NCI-H1048 (cell line): ENCODE measurements at places on chromosomes 13 and 19.

GRCh38 chr19:31666126-31666525, 316.9 kb upstream of the TSHZ3 start:
- DNase-seq: no peak

DNA sequence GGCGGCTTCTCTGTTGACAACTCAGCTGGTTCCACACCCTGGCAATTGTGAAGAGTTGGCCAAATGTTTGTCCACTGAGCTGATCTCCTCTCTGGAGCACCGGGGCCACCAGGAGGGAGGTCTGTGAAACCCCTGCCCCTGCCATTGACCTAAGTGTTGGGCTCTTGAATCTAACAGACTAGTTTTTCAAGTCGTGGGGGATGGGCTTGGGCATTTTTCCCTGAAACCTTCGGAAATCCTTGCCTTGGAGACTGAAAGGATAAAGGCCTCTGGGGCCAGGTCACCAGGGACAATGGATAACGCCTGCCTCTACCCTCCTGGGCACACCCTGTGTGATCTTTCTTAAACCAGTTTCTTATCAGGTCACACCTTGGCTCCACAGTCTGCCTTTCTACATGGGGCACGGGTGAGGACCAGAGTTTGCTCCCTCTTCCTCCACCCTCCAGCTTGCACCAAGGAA, 881 bp downstream of the GEMIN7 start:
- DNase-seq: no peak

GRCh38 chr13:109684084-109684823, 102.1 kb downstream of the IRS2 start:
- no peak for DNase-seq

DNA sequence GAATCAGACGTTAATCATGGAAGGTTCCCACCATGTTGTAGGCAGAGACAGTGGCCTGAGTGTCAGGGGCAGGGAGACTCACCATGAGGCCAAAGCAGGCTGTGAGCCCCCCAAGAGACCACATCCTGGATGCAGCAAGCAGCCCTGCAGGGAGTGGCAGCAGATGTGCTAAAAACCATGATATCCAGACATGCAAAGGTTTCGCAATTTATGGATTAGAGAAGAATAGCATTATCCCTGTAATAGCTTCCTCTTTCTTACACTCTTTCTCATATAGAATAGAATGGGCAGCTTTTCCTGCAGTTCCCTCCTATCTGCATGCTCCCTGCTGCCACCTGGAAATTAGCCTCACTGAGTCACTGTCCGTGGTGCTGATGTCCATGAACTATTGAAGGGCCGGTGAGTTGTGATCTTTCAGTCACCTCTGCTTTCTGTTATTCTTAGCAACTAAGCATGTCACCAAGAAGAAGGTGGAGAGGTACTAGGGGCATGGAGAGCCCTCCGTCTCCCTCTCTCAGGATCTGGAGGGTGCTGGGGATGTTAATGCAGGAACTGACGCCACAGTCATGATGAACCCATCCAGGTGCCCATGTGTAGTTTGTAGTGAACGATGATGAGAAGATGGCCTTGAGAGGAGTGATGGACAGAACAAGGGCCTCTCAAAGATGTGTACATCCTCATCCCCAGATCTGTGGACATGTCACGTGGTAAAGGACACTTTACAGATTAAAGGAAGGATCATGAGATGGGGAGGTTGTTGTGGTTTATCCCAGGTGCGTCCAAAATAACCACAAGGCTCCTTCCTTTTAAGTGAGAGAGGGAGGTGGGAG, 9.9 kb downstream of the CEACAM4 start:
- DNase-seq: no peak

GRCh38 chr13:75870397-75870903, 234.3 kb downstream of the LMO7 start:
- no peak for DNase-seq

DNA sequence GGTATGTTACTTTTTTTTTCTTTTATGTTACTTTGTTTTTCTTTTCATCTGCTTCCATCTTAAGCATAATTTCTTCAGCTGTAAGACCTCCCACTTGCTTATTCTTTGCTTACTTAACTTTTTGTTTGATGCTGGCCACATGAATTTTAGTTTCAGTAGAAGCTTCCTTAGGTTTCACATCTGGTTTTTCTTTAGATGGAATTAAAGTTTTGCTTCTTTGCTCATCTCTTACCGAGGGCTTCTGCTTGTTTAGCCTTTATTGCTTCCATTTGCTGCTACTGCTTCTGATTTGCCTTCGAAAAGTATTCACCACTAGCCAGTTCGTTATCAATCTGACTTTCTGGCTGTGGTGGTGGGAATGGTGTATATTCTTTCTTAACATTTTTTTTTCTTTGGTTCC, 90.9 kb downstream of the GJA3 start:
- DNase-seq: no peak

DNA sequence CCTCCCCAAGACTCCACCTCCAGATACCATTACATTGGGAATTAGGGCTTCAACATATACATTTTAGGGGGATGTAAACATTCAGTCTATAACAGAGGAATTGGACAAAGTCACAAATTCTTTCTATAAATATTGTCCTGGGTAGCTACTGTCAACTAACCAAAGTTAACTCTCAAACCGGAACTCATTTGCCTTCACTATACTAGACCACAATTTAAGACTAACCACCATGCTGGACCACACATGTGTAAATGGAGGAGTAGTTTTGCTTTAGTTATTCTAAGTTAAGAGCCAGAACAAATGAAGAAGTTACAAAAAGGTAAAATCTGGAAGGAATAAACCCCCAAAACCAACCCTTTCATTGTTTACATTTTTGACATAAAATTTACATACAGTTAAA, 222.8 kb downstream of the NDFIP2 start:
- no peak for DNase-seq

GRCh38 chr13:110269509-110270185, 37.3 kb downstream of the COL4A1 start:
- DNase-seq: no peak

- no peak for DNase-seq
Measured at GRCh38 chr13:102642029-102642428, 45.2 kb downstream of the TPP2 start.

- DNase-seq: no peak
Measured at GRCh38 chr13:31827707-31828106, 88.4 kb downstream of the RXFP2 start.

GRCh38 chr13:41813426-41813825, 147.5 kb downstream of the VWA8 start:
- DNase-seq: no peak

- no peak for DNase-seq
Measured at GRCh38 chr19:50383001-50383851, 921 bp upstream of the POLD1 start.

DNA sequence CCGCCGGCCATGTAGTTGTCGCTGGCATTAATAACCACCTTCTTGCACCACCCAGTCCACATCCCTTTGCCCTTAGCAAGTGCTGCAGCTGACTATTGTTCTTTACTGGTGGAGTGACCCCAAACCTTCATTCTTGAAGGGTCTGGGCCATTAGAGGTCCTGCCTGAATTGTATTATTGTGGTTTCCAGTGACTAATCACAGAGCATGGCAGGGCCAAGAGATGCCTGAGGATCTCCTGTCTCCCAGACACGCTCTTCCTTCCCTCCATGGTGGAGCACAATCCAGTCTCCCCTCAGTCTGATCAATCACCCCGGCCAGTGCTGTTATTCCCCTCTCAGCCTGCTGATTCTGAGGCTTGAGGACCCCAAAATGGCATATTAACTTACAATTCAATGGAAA, 39.0 kb downstream of the C1QTNF9 start:
- no peak for DNase-seq

- no peak for DNase-seq
Measured at GRCh38 chr13:62371737-62372136, 956.1 kb upstream of the PCDH20 start.

- no peak for DNase-seq
Measured at GRCh38 chr19:601790-602189, 12.1 kb downstream of the HCN2 start.

GRCh38 chr13:39185326-39185725, 147.1 kb downstream of the NHLRC3 start:
- no peak for DNase-seq

- DNase-seq: no peak
Measured at GRCh38 chr19:55598034-55598433, 1.3 kb downstream of the FIZ1 start.

- no peak for DNase-seq
Measured at GRCh38 chr13:37869756-37870488, at the start of gene TRPC4. Gene TRPC4, minus strand, starts transcription at chr13:37869772. Its CDS starts 86,439 bp downstream, at chr13:37783333.

DNA sequence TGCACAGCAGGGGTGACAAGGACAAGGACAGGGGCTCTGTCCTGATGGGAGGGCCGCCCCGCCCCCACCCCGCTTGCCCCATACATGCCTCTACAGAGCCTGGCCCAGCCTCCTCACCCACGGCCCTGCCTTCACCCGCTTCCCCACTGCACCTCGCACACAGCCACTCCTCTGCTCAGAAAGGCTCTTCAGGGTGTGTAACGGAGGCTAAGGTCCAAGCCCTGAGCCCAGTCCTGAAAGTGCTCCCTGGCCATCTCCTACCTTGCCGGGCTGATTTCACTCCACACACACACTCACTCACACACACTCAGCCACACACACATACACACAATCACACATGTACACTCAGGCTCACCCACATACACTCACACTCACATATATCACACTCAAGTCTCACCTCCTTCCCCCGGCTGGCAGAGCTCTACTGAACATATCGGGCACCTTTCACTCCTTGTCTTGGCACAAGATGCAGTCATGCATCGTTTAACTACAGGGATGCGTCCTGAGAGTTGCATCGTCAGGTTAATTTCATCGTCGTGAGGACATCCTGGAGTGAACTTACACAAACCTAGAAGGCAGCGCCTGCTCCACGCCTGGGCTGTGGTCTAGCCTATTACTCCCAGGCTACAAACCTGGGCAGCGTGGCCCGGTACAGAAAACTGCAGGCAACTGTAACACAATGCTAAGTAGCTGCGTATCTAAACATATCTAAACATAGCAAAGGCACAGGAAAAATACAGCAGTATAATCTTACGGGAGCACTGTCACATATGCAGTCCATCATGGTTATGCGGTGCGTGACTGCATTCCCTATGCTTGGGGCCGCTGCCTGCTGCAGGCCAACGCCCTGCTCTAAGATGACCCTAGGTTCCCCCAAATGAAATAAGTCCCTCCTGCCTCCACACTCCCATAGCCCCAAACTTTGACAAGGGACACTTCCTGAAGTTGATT, 13.1 kb downstream of the EPS15L1 start:
- no peak for DNase-seq

GRCh38 chr19:55303477-55303876, 19.7 kb downstream of the BRSK1 start:
- DNase-seq: no peak

GRCh38 chr13:20389696-20390525, 135.7 kb downstream of the CRYL1 start:
- no peak for DNase-seq

DNA sequence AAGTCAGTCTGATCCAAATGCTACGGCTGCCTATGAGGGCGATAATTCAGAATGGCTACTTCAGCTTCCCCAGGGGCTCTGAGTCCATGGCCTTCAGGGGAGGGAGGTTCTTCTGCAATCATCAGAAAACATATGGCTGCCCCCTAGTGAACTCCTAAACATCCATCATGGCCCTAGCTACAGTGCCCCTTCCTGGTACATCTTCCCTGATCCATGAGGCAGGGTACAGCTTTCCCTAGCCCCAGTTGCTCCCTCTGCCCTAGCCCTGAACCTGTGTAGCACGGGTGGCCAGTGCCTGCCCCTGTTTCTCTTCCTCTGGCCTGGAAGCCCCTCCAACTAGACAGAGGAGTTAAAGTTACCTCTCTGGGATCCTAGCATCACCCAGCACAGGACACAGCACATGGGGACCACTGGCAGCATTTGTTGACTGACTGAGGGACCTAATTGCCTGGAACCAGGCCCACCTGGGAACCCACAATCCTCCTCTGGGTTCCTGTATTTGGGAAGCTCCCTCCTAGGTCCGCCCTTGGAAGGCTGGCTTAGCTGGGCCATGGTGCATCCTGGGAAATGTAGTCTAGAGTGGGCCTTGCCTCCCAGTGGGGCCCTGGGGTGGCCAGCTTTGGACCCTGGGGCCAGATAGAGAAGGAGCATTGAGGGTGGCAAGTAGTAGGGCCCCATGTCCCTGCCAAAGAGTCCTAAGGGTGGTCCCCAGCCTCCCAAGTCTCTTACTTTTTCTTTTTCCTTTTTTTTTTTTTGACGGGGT, 17.7 kb upstream of the SEMA6B start:
- no peak for DNase-seq

DNA sequence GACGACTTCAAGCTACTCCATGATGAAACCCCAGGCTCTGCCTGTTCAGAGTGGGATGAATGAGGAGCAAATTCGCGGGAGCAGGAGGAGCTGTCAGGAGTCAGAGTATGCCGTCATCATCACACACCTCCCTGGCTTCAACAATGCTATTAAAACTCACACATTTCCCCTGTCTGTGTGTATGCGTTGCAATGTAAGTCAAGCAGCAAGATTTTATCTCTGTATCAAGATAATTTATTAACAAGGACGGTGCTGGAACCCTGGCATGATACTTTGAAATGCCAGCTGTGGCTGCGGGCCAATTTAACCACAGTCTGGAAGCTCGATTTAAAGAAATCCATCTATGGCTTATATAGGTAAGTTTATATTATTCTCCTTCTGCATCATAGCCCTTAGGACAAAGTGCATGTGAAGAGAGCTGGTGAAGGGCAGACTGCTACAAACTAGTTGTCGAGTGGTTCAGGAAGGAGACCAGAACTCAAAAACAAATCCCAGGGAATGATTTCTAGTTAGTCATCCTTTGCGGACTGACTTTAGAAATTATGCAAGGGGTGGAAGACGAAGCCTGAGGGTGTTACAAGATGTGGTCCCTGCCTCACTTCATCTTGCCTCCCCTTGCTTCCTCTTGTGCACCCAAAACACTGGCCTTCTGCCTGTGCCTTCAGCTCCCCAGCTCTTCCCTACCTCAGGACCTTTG, 486.5 kb downstream of the COG6 start:
- no peak for DNase-seq

GRCh38 chr19:13284929-13285928, 135.0 kb downstream of the IER2 start:
- DNase-seq: no peak

- DNase-seq: no peak
Measured at GRCh38 chr19:1080360-1081161, 13.6 kb downstream of the ARHGAP45 start.

- no peak for DNase-seq
Measured at GRCh38 chr13:41401366-41401765, 56.0 kb upstream of the RGCC start.

- no peak for DNase-seq
Measured at GRCh38 chr13:113441661-113442060, 11.6 kb downstream of the ADPRHL1 start.

- no peak for DNase-seq
Measured at GRCh38 chr13:113537909-113538688, 46.5 kb upstream of the TFDP1 start.

DNA sequence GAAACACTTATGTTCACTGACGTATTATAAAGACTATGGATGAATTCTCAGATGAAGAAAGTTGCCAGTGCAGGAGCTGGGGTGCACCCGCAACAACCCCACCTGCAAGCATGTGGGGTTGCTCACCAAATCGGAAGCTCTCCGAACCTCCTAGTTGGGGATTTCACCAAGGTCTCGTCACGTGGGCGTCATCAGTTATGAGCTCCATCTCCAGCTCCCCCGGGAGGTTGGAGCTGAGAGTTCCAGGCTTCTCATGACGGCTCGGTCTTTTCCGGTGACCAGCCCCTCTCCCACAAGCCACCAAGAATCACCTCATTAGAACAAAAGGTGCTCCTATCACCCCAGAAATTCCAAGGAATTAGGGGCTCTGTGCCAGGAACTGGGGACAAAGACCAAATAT, 46.1 kb upstream of the TUBGCP3 start:
- DNase-seq: no peak
